Pancreas (tissue), 10 donors: ENCODE measurements at places on chromosomes 3 and 15.
A peak's percentile ranks its signal among the peaks of the same experiment; 100 is the strongest.

DNA sequence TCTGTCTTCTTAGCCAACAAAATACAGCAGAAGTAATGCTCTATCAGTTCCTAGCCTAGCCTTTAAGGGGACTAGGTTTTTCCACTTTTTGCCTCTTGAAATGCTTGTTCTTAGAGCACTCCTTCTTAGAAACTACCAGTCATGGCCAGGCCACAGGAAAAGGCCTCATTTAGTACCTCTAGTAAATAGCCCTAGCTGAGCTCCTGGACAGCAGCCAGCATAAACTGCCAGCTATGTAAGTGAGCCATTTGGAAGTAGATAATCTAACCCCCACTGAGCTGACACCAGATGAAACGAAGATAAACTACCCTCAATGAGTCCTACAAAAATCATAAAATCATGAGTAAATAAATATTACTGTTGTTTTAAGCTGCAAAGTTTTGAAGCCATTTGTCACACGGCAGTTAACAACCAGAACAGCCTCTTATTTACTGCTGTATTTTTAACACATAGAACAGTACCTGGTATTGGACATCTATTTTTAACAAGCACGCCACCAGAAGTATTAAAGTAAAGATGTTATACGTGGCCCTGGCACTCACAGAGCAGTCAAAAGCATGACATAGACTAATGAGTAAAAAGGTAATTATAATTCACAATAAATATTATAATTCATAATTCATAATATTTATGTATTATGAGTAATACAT lies 12.0 kb downstream of the TBC1D5 start:
- no peak for DNase-seq
- no peak overlapping the region for H3K27ac ChIP-seq
- H3K4me1 ChIP-seq, result peaks cover 4% of the 10 kb centered on the region
- no peak overlapping the region for H3K4me3 ChIP-seq
- no peaks in the 10 kb centered on the region for H3K27me3 ChIP-seq

DNA sequence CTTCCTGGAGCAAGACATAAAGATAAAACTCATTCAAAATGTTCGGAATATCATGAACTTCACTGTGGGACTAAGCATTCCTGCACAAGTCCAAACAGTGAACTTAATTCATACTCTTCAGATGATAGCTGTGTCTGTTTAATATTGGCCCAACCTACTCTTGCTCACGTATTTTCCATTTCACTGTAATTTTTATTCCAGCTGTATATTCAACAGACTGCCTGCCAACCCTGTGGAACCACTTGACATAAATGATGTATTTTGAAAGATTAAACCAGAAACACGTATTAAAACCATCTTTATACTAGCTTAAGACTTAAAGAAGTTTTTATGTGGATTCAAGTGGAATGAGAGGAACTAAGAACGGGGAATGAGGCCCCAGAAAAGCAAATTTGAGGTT lies 172.5 kb downstream of the TMEM108 start:
- no peak for DNase-seq
- H3K27ac ChIP-seq, result no peak overlapping the region
- no peaks in the 10 kb centered on the region for H3K4me1 ChIP-seq

- DNase-seq, result no peak
- no peaks in the 10 kb centered on the region for H3K27me3 ChIP-seq
- H3K27ac ChIP-seq, result no peak overlapping the region
- H3K4me3 ChIP-seq, result no peak overlapping the region
- no peaks in the 10 kb centered on the region for H3K36me3 ChIP-seq
Measured at GRCh38 chr3:73432023-73432705, 192.6 kb downstream of the PDZRN3 start.

DNA sequence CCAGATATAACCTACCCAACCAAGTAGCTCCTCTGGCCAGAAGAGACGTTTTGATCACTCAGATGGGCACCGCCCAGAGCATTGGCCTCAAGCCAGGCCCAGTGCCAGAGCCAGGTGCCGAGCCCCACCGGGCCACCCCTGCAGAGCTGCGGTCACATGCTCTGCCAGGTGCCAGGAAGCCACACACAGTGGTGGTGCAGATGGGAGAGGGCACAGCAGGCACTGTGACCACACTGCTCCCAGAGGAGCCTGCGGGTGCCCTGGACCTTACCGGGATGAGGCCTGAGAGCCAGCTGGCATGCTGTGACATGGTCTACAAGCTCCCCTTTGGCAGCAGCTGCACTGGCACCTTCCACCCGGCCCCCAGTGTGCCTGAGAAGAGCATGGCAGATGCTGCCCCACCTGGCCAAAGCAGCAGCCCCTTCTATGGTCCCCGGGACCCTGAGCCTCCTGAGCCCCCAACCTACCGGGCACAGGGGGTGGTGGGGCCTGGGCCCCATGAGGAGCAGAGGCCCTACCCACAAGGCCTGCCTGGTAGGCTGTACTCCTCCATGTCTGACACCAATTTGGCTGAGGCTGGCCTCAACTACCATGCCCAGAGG lies 19.1 kb upstream of the APEH start:
- H3K4me1 ChIP-seq, result no peaks in the 10 kb centered on the region
- no peak overlapping the region for H3K27ac ChIP-seq
- H3K4me3 ChIP-seq, result no peak overlapping the region
- no peaks in the 10 kb centered on the region for H3K36me3 ChIP-seq
- H3K27me3 ChIP-seq, result no peaks in the 10 kb centered on the region
- peak; percentile 41 for DNase-seq
